ENCODE measurements at places on chromosomes 2 and 18.

DNA sequence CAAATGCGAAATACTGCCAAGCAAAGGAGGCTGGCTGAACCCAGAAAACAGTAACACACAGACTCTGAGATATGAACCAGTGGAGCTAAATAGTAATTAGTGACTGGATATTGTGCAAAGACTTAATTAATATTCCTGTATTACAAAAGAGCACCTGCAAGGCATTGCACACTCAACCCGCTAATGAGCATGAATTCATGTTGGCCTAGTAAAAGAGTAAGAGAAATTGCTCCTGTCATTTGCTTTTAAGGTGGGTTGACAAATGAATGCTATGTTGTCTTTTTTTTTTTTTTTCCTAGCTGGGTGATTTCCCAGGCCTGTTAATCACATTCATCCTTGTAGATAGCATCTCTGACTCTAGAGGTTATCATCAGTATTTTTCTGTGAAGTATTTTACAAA lies 87.0 kb upstream of the CERS6 start:
- no peak for DNase-seq

DNA sequence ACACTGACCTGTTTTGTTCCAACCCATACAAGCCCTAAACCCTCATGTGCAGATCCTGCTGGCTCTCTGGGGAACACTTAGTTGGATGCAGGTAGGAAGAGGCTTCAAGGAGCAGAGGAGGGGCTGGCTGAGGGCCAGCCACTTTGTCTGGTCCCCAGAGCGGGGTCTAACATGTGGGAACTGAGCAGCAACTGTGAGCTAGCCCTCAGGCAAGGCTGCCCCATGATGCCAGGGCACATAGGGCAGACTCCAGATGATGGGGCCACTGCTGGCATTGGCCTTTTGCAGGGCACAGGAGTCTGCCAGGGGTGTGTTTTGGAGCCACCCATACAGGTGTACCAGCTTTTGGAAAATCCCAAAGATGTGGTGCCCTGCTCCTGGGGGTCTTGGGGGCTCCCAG lies 67.7 kb downstream of the HPCAL1 start:
- DNase-seq = no peak

DNA sequence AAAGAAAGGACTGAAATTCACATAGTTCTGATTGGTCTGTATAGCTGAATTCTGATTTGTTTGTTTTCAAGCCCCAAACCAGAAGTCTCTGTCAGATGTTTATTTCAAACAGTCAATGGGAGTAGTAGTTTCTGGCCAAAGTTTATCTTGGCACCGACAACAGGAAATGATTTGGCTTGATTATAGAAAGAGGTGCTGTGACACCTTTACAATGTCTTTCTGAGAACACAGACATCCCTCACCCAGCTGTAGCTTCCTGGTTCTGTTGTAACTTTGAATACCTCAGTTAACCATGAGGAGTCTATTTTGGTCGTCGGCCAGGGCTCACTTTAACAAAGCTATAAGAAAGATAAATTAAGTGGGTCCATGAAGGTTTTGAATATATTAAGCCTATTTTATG lies 545.0 kb upstream of the ZNF804A start:
- DNase-seq = no peak

DNA sequence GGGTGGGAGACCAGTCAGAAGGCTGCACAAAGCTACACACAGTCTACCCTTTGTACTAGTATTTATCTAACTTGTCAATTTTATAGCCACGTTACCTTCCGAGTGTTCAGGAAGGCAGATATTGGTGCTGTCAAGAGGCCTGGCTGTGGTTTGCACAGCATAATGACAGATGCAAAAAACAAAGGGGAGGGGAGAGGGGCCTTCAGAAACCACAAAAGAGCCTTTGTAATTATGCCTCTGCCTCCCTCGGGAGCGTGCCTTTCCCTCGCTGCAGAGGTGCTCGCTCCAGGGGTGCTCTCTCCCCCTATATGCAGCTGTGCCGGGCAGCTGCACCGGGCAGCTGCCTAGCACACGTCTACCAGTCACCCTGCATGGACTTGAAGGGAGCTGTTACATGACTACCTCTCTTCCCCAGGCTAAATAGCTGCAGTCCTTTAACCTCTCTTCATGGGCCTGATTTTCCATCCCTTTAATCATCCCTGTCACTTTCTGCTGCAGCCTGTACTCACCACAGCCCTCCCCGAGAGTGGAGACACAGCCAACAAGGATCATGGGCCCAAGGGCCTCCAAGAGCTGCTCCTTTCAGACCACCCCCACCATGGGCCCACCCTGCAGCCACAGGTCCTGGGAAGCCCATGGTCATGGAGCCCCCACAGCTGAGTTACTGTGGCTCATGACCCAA lies 168.4 kb upstream of the PKDCC start:
- DNase-seq = no peak

DNA sequence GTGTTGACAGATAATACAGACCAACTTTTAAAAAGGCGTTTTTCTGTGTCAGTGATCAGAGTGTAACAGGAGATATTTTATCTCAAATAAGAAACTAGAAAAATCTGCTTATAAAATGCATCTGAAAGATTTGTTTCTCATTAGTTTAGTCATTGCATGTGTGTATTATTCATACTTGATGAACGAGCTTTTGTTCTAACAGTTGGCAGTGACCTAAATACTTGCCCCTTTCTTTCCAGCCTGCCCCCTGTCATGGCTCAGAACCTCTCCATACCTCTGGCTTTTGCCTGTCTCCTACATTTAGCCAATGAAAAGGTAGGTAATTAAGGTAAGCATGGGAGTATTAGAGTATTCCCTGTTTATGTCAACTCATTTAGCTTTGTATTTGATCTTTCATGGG lies 33.6 kb downstream of the NCAPH start:
- no peak for DNase-seq

DNA sequence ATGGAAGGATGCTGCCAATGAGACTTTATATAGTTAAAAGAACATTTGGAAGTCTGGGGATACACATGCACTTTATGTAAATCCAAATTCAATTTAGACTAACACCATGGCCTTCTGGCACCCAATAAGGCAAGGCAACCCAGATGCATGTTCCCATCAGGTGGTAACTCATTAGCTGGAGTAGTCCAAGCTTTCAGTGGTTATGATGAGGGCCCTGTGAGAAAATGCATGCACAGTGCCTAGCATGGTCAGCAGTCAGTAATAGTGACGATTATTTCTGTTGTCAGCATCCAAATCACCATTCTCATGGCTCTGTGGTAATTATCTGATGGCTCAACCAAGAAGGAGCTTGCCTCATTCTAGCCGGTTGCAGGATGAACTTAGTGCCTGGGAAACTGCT lies 70.3 kb upstream of the CTLA4 start:
- DNase-seq = no peak
